ENCODE measurements at places on chromosomes 2 and 18. TPM values are rescaled to one million over a fixed set of nuclear protein-coding genes. Genes with fewer than 3 reads are reported as not detected.

The SETBP1 gene
- total RNA-seq = 46.7 TPM

- DNase-seq = no peak
These were observed 1007.0 kb upstream of the CELF4 start for GRCh38 chr18:38572554-38573111.

The CENPA gene
- 6.1 TPM for total RNA-seq

The NDUFB3 gene
- 53.2 TPM for total RNA-seq

DNA sequence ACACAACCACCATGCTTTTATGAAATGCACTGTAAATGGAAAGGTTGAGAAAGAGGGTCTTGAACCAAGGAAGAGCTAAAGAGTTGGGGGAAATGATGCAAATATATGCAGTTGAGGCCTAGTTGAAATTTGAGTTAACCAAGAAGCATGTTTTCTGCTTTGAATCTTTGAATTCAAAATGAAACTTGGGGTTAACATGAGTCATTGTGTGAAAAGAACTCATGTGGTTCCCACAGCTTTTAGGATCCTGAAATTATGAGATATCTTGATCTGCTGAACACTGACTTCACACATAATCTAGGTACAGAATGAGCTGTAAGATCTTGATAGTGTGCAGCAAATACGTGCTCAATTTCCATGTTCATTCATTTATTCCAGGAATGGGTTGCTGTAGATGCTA, 422.9 kb upstream of the TRIB2 start:
- no peak for DNase-seq

The SPC25 gene
- 11.5 TPM for total RNA-seq

The YES1 gene
- total RNA-seq = 70.2 TPM

DNA sequence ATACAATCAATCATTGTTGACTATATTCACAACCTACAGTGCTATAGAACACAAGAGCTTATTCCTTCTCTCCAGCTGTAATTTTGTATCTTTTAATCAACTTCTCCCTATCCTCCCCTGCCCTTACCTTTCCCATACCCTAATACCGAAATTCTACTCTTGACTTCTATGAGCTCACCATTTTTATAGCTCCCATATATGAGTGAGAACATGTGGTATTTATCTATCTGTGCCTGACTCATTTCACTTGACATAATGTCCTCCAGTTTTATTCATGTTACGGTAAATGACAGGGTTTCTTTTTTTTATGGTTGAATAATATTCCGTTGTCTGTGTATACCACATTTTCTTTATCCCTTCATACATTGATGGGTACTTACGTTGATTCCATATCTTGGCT, 2.6 kb downstream of the MROH2A start:
- no peak for DNase-seq

- DNase-seq = no peak
These were observed 330.9 kb downstream of the DCC start for GRCh38 chr18:52670896-52671295.

DNA sequence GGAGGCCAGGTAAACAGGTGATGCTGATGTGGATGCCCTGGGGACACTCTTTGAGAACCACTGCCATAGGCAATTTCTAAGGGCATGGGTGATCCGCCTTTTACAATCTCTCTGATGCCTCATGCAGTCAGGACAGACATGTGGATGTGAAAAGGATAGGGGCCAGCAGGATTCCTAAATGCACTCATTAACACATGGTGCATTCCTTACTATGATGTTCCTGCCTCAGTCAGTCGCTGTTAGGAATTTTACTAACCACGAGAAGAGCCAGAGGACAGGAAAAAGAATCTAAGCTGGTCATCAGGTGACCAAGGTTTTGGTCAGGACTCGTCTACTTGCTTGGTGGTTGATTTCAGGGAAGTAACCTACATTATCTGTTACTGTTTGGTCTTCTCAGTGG, 191.0 kb downstream of the ARL4C start:
- DNase-seq = no peak

- no peak for DNase-seq
These were observed 113.9 kb downstream of the CCDC85A start for GRCh38 chr2:56297671-56298070.

- DNase-seq = no peak
These were observed 1171.1 kb upstream of the CRIM1 start for GRCh38 chr2:35184471-35184870.

DNA sequence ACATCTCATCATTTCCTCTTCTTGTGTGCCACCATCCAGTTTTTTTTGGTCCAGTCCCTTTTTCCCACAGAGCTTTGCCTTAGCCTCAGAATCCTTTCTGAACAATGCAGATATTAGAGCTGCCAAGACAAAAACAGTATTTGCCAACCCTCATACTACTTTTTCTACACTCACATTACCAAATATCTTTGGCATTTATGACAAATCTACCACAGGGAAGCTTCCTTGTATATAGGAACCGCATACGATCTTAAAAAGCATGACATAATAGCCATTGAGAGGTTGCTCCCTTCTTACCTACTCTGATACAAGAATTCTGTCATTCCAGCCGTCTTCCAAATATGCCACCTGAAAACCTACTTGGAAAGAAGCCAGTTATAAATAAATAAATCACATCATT, 9.4 kb downstream of the ZNF24 start:
- DNase-seq = no peak

The TM4SF20 gene
- total RNA-seq = not detected

The HOXD13 gene
- total RNA-seq = 14.9 TPM

- no peak for DNase-seq
These were observed 174.1 kb downstream of the NEDD4L start for GRCh38 chr18:58218117-58218516.

DNA sequence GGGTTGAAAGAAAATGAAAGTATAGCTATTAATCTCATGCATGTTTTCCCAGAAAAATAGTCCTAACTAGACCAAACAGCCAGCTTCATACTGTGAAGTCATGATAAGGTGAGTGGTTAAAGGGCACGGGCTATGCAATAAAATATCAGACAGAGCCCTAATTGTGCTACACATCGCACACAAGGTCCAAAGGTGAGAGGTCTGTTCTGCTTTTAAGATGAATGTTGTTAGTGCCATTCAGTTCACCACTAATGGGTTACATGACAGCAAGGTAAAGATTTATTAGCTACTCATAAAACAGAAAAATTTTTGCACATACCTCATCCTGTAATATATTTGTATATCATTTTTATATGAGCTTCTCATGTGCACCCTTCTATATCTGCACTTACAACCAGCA, 105.0 kb upstream of the STK17B start:
- no peak for DNase-seq

DNA sequence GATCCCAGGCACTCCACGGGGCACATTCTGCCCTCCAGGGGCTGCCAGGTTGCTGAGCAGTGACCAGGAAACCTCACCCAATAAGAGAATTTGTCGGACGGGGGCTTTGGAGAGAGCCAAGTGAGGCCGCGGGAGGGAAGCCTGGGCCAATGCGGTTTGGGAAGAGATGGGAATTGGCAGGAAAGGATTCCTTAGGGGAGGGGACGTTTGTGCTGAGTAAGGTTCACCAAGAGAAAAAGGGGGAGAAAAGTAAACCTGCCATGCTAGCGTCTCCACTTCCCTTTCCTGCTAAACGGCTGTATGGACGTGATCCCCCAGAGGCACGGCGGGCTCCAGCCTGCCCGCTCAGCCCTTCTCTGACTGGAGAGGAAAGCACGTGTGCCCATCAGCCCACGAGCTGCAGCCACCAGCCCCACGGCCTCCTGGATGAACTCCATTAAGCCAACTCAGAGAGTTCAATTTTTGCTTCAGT, 194.4 kb upstream of the ID2 start:
- DNase-seq = no peak

DNA sequence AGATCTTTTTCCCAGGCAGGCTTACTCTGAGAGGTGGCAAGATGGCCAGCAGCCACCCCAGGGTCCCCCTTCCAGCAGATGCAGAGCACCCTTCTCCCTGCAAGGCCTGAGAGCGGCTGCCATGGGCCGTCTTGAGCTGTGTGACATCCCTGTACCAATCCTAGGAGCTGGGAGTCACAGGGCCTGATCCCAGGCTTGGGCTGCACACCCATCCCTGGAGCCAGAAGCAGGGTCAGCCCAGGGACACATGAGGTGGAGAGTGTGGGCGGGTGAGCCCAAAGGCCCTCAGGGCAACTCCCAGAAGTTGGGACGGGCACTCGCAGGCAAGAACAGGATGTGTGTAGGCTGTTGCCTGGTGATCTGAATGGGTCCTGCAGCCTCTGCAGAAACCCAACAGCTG, 40.5 kb downstream of the CROCC2 start:
- DNase-seq = no peak

- DNase-seq = no peak
These were observed 15.1 kb downstream of the MALL start for GRCh38 chr2:110100480-110100879.

- no peak for DNase-seq
These were observed 137.1 kb downstream of the ARHGAP28 start for GRCh38 chr18:6866552-6867085.

The SAP130 gene
- 5.5 TPM for total RNA-seq
